Femur (tissue), 1 donor: ENCODE measurements at places on chromosomes 11 and 22.

GRCh38 chr11:76623171-76623883, 47.2 kb downstream of the LRRC32 start:
- DNase-seq: no peak

DNA sequence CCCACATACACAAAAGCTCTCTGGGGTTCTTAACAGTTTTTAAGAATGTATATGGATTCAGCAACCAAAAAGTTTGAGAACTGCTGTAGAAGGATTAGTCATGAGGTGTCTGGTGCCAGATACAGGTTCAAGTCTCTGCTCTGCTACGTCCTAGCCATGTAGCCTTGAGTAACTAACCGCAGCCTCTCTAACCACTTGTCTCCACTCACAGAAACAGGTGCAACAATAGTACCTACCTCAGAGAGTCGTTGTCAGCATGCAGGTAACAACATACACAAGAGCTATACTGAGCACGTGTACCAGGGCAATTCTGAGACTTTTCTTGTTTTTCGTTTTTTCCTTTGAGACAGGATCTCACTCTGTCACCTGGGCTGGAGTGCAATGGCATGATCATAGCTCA, 26.9 kb downstream of the CBX7 start:
- no peak for DNase-seq

DNA sequence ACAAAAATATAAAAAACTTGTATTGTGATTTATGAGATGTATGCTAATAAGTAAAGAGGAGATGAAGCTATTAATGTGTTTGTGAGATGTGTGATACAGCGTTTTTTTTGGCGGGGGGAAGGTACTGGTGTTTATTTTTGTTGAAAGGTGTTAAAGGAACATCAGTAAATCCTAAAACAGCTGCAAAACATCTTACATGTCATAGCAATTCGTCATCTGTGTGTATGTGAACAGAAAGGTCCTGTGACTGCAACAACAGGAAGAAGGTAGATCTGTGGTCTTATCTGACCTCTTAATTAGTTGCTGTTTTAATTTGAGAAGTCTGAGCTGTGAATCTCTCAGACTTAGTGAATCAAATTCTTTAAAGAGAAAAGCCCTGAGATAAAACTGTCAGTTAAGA, 1041.1 kb downstream of the JRKL start:
- DNase-seq: no peak

- no peak for DNase-seq
Measured at GRCh38 chr11:995044-995751, 41.3 kb downstream of the MUC6 start.

- DNase-seq: no peak
Measured at GRCh38 chr11:75319035-75319877, 32.2 kb downstream of the ARRB1 start.

- no peak for DNase-seq
Measured at GRCh38 chr22:20430720-20431510, 6.7 kb downstream of the SCARF2 start.

GRCh38 chr11:72642043-72642883, 32.0 kb downstream of the PDE2A start:
- peak; percentile 62 for DNase-seq

DNA sequence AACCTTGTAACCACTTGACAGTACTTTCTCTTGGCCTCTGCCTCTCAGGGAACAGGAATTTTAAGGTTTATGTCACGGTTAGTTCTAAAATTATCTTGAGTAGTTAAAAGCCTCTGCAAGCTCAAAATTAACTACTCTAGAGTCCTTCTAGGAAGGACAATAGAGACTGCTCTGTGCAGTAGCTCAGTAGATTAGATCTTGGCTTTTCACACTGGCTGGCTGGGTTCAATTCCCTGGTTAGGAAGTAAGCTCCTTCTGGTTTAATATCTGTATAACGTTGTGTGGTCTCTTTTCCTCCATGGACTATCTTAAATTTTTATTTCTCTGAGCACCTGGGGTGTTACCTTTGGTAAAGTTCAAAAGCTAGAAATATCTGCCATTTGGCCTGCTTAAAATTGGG, 109.2 kb downstream of the AASDHPPT start:
- no peak for DNase-seq

DNA sequence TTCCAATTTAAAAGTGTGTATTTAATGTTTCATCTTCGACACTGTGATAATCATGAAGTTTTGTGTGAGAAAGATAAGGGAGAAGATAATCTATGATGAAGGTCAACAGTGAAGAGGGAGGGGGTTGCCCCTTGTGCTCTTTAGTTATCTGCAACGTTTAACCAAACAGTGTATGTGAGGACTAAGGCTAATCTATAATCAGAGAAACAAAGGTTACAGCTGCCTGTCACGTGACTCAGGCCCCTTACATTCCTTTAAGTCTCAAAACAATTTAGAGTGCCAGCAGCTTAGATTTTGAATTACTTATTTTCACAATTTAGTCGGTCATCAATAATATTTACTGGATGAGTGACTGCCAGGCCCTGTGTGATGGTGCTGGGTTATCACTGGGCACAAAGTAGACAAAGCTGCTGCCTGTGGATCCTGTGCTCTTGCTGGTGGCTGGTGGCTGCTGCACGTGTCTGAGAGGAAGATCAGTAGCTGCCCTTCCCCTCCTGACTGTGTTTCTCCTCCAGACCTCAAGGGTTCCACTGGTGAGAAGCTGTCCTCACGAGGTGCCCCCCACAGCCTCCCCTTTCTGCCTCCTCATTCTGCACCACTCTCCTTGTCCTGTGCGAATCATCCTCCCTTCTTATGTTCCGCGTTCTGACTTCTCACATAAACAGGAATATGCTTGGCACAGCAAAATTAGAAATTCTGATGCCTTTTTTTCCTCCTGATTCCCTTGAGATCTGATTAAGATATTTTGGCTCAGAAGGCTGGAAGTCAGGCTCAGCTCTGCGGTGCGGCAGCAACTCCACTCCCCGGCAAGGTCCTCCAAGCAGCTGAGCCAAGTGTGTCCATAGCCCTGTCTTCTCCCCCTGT, 331.1 kb upstream of the B3GAT1 start:
- no peak for DNase-seq

GRCh38 chr22:38177044-38177443, 4.6 kb downstream of the PLA2G6 start:
- DNase-seq: no peak

DNA sequence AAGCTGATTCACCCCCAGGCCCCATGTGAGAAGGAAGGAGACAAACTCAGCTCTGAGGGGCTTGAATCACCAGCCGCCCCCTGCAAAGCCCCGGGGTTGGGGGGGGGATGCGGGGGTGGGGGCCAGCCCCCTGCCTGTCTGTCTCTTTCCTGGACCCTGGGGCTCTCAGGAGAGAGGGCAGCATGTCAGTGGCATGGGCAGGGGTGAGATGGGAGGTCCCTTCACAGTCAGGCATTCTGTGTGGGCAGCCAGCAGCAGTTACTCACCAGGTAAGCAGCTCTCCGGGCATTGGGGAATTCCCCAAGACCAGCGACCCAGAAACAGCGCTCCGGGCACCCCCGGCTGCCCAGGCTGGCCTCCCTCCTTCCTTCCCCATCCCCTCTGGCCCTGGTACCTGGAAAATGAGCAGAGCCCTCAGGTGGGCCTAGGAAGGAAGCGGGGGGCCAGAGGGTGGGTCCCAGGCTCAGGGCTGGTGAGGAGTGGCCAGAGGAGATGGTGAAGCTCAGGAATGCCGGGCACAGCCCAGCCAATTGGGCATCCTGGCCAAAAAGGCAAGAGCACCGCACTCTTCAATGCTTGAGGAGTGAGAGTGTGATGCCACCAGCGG, 4.2 kb upstream of the LIF start:
- DNase-seq: no peak

GRCh38 chr11:9573775-9574621, 528 bp downstream of the WEE1 start:
- DNase-seq: no peak

GRCh38 chr22:39856588-39856987, 37.0 kb downstream of the ENTHD1 start:
- DNase-seq: no peak

DNA sequence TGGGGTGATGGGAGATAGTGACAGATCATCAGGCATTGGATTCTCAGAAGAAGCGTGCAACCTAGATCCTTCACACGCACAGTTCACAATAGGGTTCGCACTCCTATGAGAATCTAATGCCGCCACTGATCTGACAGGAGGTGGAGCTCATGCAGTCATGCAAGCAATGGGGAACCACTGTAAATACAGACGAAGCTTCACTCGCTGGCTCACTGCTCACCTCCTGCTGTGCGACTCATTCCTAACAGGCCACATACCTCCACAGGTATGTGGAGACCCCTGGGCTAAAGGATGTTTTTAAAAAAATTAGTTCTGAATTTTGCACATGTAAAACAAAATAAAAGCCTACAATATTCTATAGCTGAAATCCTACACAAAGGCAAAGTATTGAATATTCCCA, 20.5 kb upstream of the TEAD1 start:
- DNase-seq: no peak

GRCh38 chr22:23398701-23399366, 181.3 kb downstream of the IGLL1 start:
- DNase-seq: no peak

GRCh38 chr22:47162865-47163264, 400.4 kb downstream of the TBC1D22A start:
- peak; percentile 15 for DNase-seq
